ENCODE measurements at places on chromosomes 12 and 14. TPM values are rescaled to one million over a fixed set of nuclear protein-coding genes. Genes with fewer than 3 reads are reported as not detected.
A peak's percentile ranks its signal among the peaks of the same experiment; 100 is the strongest.

- DNase-seq, result no peak
These were observed 6.8 kb upstream of the OTUB2 start for GRCh38 chr14:94019329-94019728.

- no peak for DNase-seq
These were observed 23.7 kb upstream of the TDRD9 start for GRCh38 chr14:103904493-103905107.

DNA sequence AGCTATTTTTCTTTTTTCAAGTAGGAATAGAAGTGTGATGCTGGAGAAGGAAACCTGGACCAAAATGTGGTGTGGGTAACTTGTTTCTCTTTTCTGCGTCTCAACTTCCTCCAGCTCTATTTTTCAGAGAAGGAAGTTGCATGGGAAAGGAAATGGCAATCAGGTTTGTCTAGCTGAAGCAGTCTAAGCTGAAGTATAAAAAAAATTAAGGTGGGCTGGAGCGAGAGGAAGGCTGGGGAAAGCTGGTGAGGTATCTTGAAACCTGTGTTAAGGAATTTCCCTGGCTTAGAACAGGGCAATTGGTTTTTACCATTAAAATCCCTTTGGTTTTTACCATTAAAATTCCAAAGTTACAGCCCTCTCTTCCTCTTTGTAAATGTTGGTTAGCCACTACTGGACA, 34.2 kb upstream of the NINJ2 start:
- DNase-seq, result no peak

DNA sequence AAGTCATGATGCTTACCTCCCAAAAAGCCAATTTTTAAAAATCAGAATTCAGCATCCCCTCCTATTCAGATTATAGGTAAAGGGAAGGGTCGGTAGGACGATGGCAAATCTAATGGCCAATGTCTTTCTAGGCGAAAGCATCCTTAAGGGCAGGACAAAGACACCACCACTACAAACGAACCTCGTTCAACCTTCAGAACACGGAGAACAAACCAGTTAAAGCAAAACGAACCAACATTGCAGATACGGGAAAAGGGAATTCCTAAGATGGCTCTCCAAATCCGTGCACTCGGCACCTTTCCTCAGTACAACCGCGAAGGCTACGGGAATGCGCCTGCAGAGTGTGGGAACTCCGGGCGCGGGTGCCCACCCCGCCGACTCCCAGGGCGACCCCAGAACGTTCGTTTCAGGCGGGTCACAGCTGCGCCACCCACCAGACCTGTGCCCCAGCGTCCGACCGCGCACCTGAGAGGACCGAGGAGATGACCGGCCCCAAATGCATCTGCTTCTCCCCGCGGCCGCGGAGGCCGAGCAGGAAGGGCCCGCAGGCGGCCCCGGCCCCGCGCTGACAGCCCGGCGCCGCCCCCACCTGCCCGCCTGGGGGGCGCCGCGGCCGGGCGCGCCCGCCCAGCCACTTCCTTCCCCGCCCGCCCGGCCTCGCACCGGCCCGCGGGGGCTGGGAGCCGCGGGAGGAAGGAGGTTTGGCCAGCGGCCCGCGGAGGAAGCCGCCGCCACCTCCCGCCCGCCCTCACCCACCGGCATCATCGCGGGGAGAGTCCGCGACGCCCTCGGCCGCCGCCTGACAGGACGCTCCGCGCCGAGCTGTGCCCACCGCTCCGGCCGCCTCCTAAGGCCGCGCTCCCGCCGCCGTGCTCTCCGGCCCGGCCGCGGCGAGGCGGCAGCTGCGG, 578 bp downstream of the PPP1R13B start:
- no peak for DNase-seq

DNA sequence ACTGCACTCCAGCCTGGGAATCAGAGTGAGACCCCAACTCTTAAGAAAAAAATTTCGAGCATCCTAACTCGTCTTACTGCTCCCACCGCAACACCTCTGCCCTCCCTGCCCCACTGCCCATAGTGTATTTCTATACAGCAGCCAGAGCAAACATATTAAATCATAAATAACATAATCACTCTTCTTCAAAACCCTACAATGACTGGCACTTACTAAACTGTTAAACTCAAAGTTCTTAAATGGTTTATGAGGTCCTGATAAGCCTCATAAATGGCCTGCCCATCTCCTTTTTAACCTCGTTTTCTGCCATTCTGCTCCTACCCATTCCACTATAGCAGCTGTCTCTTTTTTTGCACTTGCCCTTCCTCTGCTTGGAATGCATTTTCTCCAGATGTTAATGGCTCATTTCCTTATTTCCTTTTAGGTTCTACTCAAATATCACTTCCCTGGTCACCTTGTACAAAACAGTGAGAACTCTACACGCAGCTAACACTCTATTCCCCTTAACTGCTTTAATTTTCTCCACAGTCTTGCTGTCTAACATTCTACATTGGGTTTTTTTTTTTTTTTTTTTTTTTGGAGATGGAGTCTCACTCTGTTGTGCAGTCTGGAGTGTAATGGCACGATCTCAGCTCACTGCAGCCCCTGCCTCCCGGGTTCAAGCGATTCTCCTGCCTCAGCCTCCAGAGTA, 45.2 kb downstream of the CDK17 start:
- no peak for DNase-seq

DNA sequence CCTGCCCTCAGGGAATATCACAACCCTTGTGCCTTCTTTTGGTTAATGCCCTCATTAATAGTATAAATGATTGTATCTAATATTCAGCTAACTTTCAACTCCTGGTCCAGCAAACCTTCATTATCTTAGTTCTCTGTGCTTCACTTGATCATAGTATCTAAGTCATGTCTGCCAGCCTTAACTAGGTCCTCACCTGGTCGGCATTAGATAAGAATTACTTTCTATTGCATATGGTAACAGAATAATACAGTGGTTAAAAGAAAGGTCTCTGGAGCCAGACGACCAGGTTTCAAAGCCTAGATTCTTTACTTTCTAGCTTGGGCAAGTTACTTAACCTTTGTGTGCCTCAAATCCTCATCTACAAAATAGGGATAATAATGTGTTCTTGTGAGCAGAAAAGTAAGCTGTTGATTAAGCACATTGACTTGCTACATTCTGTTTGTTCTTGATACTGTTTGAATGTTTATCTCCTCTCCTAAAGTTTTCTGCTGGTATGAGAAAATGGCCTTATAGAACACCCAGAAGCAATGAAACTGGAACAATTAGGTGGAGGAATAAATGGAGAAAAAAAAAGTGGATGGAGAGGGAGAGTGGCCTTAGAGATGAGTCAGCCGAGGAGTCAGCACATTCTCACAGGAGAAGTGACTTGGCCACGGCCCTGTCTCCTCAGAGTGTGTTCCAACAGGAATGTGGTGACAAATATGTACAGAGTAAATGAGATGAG, 176.1 kb downstream of the SLC25A21 start:
- peak; percentile 5 for DNase-seq

DNA sequence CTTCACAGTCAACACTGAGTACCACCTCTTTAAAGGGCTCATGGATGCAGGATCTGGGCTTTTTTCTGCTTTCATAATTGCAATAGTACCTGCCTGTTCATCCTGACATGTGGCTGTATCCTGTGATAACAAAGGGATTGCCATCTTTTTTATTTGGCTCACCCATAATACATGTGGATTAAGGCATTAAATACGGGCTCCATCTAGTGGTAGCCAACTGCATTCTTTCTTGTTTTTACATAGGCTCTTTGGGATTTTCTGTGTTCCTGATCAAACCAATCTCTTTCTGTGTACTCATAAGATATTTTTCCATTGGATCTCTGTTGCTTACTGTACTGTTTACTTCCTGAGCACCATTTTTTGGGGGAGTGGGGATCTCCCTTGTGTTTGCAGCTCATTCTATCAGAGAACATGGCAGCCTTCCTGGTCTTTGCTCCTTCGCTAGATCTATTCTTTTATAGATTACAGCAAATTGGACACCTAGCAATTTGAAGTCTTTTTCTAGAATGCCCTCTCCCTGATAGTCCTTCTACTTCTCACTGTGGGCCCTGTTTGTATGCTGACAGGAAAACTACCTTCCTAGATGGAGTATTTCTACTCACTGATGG, 723.4 kb upstream of the MDGA2 start:
- DNase-seq, result peak; percentile 54

GRCh38 chr12:49322708-49323523, at the start of gene TROAP:
TROAP (plus strand) TSS chr12:49323255; CDS start chr12:49323609, 354 bp downstream.
- DNase-seq, result peak; percentile 98

- DNase-seq, result no peak
These were observed at the start of gene CLEC6A for GRCh38 chr12:8455727-8456360. CLEC6A (plus strand) TSS chr12:8455962; CDS start chr12:8456112, 150 bp downstream.

Gene DHH
- not detected for total RNA-seq

- DNase-seq, result peak; percentile 82
These were observed 148.9 kb downstream of the PPM1H start for GRCh38 chr12:62785941-62786559.

GRCh38 chr14:102421411-102422057, 58.8 kb downstream of the TECPR2 start:
- no peak for DNase-seq

DNA sequence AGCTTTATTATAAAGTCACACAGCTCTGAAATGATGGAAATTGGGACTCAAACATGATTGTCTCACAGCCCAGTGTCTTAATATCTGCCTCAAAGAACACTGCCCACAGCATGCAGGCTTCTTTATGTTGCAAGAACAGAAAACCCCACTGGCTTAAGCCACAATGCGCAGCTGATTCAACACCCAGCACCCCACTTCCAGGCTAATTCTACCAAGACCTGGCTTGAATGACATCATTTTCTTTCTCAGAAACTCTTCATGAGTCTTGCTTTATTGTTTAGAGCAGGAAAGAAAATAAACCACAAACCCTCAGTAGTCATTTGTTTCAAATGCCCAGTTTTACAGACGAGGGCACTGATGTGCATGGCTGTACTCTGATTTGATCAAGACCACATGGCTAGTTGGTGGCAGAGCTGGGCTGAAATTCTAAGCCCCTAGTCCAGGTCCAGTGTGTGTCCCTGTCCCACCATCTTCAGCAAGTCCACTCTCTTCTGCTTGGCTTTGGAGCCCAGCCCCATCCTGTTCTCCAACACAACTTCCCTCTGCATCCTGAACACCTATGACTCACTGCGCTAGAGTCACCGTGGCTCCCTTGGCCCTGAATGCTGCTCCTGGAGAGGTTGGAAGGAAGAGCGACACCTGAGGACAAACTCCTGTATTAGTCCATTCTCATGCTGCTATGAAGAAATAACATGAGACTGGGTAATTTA, 50.3 kb upstream of the SRSF5 start:
- DNase-seq, result peak; percentile 80

GRCh38 chr14:58574623-58575022, 63.1 kb upstream of the DACT1 start:
- no peak for DNase-seq

Gene KLRC3
- not detected for total RNA-seq

- no peak for DNase-seq
These were observed 3.1 kb downstream of the NUMB start for GRCh38 chr14:73455294-73455693.

DNA sequence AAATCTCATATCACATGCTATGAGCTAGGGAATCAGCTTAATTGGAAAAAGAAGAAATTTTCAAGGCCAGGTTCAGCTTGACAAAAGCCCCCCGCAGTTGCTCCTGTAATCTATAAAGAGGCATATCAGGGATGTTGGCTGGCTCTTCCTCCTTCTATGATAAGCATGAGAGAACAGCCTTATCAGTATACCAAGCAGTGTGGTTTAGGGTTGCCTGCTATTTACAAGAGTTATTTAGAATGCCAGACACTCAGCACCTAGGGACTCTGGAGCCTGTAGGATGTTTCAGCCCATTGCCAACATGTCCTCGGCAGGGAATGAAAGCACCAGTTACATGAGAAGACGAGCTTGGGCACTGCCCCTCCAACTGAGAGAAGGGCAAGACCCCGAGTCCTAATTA, 89.5 kb upstream of the TMPO start:
- DNase-seq, result peak; percentile 32

DNA sequence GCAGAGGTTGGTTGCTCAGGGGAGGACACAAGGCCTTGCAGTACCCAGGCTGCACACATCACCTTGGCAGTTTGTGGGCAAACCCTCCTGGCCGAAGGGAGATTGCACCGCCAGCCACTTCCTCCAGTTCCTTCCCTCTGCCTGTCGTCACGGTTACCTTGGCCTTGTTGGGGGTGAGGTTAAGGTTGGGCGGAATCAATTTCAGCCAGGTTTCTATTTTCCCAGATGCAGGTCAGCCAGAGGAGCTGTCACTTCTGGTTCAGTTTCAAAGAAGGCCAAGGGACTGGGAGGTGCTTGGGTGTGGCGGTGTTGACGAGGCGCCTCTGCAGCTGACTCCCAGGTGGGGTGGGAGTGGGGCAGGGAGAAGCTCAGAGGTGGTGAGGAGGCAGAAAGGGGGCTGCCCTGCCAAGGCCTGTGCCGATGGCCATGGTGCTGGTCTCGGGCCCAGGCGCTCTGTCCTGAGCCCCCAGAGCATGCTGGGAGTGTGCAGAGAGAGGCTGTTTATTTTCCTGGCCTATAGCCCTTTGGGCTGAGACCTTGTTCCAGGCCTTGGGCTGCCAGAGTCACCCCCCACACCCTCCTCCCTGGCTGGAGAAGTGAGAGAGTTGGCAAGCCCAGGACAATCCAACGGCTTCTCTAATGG, 31.4 kb downstream of the JDP2 start:
- DNase-seq, result no peak
